NCI-H510A treated with DMSO at 0.1 percent for 48 hours (cell line): ENCODE measurements at places on chromosomes 7 and 10.
A peak's percentile ranks its signal among the peaks of the same experiment; 100 is the strongest.

GRCh38 chr7:105277341-105277740 lies 111.4 kb downstream of the SRPK2 start:
- DNase-seq: no peak

GRCh38 chr10:79129361-79129997 lies 60.7 kb downstream of the ZMIZ1 start:
- DNase-seq: no peak

DNA sequence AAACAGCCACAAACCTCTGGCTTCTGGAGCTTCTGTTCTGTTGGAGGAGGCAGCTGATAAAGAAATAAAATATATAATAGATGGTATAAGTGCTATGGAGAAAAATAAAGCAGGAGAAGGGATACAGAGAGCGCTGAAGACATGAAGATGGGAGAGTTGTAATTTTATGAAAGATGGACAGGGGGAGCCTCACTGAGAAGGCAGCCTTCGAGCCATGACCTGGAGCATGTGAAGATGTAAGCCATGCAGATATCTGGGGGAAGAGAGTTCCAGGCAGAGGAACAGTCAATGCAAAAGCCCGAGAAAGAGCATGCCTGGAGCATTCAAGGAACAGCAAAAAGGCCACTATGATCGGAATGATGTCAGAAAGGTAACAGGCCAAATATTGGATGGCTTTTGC lies 187.5 kb downstream of the KIAA1217 start:
- no peak for DNase-seq

DNA sequence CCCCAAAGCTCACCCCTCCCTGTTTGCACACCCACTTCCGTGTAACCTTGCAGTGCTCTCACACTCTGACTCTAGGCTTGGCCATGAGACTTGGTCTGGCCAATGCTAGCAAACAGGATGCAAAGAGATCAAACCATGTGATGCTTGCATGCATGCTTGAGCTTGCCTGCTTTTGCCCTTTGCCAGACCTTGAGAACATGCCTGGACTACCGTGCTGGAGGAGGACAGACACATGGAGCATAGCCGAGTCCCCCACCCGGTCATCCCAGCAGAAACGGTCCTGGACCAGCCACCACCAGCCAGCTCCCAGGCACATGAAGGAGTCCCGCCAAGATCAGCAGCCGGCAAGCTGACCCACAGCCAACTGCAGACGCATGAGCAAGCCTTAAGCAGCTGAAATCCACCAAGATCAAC lies 23.4 kb downstream of the PYROXD2 start:
- peak; percentile 26 for DNase-seq

DNA sequence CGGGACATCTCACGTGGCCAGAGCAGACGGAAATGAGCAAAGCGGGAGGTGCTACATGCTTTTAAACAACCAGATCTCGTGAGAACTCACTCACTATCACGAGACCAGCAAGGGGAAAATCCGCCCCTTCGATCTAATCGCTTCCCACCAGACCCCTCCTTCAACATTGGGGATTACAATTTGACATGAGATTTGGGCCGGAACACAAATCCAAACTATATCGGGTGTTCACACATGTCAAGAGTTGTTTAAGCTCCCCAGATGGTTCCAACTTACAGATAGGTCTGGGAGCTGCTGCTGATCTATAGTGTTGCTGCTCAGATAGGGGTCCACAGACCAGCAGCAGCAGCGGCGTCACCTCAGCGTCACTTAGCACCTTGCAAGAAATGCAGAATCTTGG lies 194.9 kb downstream of the GPAM start:
- DNase-seq: no peak

GRCh38 chr10:114548662-114549061 lies 109.4 kb downstream of the ABLIM1 start:
- peak; percentile 30 for DNase-seq

DNA sequence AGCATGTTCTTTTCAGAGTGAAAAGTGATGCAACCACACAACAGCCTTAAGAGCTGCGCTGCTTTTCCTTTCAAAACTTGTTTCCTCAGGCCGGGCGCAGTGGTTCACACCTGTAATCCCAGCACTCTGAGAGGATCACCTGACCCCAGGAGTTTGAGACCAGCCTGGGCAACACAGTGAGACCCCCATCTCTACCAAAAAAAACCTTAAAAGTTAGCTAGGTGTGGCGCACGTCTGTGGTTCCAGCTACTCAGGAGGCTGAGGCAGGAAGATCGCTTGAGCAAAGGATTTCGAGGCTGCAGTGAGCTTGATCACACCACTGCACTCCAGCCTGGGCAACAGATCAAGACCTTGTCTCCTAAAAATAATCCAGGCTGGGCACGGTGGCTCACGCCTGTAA lies 2.0 kb downstream of the COX19 start:
- DNase-seq: no peak

- peak; percentile 22 for DNase-seq
Measured at GRCh38 chr10:21497177-21497807, 28.2 kb downstream of the SKIDA1 start.

DNA sequence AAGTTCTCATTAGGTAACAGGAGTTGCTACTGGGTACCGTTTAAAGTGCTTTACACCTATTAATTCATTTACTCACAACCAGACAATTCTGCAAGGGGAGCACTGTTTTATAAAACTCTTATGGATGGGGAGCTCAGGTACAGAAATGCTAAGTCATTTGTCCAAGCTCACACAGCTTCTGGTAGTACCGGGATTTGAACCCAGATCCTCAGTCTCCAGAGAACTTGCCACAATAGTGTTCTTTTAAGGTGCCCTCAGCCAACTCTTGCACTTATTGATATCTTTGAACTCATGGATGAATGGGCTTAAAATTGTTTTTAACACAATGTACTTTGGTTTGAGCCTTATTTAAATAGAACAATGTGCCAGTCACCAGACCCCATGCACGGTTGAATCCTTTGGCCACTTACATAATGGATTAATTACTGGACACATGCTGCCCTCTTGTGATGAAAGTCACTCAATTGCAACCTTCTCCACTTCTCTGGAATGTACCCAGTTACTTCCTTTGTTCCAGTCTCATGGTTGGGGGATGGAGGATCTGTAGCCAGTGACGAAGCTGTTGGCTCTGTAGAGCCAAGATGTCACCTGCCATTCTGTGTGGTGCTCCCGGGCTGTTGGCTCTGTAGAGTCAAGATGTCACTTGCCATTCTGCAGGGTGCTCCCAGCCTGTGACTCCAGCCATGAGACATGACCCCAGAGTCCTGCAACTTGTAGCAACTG lies 65.6 kb downstream of the NOD1 start:
- DNase-seq: peak; percentile 57
